AG08395 (cell line): ENCODE measurements at places on chromosomes 1 and 21.

DNA sequence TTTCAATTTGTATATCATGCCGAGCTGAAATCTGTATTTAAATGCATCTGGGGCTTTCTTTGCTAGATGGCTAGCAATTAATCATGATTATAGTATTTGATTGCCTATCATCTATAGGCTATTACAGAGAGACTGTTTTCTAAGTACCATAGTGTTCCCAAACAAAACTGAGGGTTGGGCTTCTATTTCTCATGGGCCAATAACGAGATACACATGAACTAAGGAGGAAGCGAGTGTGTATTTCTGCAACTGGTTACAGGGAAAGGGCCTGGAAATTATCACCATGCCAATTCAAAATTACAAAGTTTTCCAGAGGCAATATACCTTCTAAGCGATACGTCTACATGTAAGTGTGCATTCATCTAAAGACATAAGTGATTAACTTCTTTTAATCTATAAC lies 744.5 kb upstream of the BRINP3 start:
- DNase-seq, result no peak

- DNase-seq, result no peak
Measured at GRCh38 chr1:173414136-173414535, 63.0 kb upstream of the PRDX6 start.

- DNase-seq, result no peak
Measured at GRCh38 chr1:110281363-110282290, 57.5 kb upstream of the RBM15 start.

DNA sequence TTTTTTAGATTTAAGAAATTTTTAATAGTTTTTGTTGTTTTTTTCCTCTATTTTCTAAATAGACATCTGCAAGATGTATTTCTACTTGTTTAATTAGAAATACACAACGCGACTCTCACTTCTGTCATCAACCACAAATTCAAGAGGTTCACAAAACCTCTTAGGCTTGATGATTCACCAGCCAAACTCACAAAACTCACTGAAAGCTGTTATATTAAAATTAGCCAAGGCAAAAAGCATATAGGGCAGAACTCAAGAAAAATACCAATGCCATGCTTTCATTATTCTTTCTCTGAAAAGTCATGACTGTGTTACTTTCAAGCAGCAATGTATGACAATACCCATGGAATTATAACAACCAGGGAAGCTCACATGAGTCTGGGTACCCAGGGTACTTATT lies 487.0 kb upstream of the RGS18 start:
- no peak for DNase-seq

DNA sequence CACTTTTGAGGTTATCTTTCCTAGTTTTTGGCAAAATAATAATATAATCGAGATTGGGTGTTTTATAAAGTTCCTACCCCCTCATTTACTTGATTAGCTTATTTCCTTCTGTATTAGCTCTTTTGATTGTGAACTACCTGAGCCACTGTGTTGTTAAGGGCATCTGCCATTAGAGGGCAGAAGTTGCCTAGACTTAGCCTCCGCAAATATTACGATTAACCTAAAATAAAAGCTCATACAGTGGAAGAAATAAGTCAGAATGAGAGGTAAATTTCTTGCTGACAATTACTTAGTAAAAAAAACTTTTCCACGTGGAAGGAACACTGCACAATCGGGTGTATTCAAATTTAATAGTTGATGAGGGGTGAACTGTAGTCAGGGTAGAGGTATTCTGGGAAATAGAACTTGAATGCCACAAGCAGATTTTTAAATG lies 2.3 kb downstream of the H3-3A start:
- DNase-seq, result peak; percentile 48

DNA sequence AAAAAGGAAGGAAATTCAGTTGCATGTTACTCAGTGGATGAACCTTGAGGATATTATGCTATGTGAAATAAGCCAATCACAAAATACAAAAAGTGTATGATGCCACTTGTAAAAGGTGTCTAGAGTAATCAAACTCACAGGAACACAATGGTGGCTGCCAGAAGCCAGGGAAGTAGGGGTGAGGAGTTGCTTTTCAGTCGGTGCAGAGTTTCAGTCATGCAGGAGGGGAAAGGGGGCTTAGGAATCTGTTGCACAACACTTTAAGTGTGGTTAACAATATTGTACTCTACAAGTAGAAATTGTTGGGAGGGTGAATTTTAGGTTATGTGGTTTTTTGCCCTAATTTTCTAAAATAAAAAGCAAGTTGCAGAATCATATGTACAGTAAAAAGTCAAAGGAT lies 184.2 kb upstream of the RAB4A start:
- DNase-seq, result no peak

- DNase-seq, result no peak
Measured at GRCh38 chr1:107359472-107360241, 218.8 kb downstream of the NTNG1 start.

DNA sequence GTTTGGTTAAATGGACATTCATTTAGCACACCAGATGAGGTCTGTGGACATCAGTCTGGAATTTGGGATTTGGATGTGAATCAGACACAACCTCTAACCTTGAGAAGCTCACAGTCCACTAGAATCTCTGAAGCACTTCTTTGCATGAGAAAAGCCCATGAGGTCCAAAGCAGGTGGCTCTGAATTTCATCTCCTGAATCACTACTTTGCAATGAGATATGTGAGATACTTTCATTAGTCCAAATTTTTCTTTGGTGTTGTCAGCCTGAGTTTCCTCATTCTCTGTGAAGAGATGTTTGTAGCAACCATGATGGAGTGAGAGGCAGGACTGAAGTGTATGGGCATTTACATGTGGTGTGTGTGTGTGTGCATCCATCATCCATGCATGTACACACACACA lies 16.5 kb upstream of the LCE2D start:
- no peak for DNase-seq

DNA sequence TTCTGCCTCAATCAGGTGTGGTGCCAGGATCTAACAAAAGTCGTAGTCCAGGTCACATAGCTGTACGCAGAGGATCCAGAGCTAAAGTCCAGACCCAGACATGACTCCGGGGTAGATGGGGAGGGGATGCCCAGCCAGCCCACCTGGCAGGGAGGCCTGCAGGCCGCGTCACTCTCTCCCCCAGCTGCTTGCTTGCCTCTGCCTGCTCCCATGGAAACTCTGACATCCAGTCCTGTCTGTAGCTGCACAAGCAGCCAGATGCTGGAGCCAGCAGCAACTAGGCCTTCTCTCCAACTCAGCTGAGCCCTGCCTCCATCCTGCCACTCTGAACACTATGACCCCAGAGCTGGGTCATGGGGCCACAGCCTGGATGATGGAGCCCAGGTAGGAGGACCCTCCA lies 8.1 kb downstream of the COL8A2 start:
- no peak for DNase-seq

- no peak for DNase-seq
Measured at GRCh38 chr1:189708674-189709073, 769.0 kb downstream of the BRINP3 start.

DNA sequence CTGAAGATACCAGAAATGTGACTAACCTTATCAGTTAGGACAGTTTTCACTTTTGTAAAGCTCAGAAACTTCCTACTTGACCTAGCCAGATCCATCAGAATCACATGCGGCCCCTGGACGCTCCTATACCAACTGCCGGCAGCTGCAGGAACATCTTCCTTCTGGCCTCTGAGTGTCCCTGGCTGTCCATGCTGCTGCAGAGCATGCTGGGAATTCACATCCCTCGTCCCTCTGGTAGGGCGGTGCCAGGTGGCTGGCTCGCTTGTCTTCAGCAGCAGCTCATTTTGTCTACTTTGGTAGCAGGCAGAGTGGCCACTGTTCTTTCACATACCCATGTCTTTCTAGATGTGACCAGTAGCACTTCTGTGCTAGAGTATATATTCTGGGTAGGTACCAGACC lies 34.4 kb downstream of the HHAT start:
- no peak for DNase-seq

- no peak for DNase-seq
Measured at GRCh38 chr1:51709951-51710350, 93.1 kb downstream of the OSBPL9 start.

GRCh38 chr1:101366513-101367215 lies 129.8 kb downstream of the S1PR1 start:
- peak; percentile 35 for DNase-seq

DNA sequence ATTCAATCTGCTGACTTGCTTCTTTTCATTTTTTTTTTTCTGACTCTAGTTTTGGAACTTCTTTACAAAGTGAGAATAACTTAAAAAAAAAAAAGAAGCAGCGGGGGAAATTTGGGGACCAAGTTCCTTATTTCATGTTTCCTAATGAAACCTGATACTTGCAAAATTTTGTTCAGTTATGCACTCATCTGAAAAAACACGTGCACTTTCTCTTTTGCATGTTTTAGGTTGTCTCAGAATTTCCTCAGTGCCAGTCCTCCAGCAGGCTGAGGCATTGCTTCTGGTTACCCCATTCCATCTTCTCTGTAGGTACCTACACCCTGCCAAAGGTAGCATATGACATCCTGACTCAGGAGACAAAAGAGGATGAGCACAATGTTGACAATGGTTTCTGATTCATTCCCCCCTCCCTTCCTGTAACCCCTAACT lies 299.7 kb downstream of the GRIK1 start:
- no peak for DNase-seq

DNA sequence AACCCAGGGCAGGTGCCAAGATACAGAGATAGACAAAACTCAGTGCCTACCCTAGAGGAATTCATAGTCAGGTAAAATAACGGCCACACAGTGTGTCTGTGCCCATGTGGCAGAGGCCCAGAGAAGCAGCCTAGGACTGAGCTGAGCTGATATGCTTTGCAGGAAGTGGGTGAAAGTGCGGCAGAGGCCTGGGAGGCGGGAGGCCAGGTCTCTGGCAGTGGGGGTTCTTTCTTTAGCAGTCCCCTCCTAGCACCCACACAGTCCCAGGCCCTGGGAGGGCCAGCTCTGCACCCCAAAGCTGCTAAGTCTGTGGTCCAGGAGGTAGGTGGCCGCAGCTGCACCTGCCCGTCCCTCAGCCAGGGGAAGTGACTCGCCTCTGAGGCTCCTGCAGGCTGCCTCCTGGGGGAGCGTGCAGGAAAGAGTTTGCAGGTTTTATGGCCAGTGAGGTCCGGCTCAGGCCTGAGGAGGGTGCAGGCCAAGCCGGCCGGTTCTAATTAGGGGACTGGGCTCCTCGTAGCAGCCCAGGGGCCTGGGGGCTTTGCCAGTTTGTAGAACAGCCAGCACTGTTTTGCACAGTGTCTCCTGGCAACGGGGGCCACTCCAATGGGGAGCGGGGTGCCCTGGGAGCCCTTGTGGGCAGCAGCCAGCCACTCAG lies 107.9 kb downstream of the SPSB1 start:
- no peak for DNase-seq

DNA sequence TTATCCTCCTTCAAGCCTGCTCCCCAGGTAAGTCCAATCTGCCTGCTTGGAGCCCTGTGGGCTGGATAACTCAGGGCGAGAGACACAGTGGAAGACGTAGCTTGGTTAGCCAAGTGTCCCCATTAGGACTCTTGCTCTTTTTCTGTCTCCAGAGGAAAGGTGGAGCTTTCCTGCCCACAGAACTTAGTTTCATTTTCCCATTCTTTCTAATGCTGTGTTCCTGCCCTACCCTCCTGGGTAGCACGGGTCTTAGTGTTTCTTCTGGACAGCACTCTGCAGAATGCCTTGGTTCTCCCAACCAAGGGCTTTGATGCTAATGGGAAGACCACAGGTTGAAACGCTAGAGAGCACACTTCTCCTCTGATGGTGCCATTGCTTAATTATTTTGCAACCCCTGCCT lies 92.5 kb upstream of the LRRC8D start:
- no peak for DNase-seq

- no peak for DNase-seq
Measured at GRCh38 chr1:29924017-29924431, 687.7 kb downstream of the PTPRU start.

GRCh38 chr1:156623946-156624813 lies 5.0 kb downstream of the HAPLN2 start:
- no peak for DNase-seq

- DNase-seq, result no peak
Measured at GRCh38 chr1:204758601-204759000, 73.1 kb upstream of the LRRN2 start.

DNA sequence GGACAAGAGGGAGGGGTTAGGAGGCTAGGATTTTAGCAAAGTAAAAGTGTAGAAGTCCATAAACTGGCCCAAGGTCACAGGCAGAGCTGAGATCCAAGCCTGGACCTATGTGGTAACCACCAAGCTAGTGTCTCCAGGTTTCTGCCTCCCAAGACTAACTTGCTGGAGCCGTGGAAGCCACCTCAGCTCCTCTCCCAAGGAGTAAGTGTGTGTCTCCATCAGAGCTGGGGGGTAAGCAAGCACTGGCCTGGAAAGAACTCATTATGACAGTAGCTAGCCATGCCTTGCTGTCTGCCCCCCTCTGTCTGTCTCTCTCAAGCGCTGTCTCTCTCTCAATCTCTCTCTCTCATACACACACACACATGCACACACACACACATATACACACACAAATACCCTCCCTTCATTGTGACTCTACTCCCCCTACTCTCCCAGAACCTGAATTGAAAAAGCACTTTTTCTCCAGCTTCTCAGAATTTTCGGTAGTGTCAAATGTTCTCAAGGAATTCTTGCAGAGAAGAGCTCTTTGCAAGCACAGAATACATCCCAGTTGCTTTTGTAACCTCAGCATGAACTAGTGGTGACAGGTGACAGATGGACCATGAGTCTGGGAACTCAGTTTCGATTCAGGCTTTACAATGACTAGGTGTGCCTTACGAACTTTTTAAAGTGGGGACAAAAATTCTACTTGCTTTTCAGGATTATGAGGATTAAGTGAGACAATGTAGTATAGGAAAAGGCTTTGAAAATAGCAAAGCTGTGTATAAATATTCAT lies 238.0 kb upstream of the FGGY start:
- DNase-seq, result no peak

DNA sequence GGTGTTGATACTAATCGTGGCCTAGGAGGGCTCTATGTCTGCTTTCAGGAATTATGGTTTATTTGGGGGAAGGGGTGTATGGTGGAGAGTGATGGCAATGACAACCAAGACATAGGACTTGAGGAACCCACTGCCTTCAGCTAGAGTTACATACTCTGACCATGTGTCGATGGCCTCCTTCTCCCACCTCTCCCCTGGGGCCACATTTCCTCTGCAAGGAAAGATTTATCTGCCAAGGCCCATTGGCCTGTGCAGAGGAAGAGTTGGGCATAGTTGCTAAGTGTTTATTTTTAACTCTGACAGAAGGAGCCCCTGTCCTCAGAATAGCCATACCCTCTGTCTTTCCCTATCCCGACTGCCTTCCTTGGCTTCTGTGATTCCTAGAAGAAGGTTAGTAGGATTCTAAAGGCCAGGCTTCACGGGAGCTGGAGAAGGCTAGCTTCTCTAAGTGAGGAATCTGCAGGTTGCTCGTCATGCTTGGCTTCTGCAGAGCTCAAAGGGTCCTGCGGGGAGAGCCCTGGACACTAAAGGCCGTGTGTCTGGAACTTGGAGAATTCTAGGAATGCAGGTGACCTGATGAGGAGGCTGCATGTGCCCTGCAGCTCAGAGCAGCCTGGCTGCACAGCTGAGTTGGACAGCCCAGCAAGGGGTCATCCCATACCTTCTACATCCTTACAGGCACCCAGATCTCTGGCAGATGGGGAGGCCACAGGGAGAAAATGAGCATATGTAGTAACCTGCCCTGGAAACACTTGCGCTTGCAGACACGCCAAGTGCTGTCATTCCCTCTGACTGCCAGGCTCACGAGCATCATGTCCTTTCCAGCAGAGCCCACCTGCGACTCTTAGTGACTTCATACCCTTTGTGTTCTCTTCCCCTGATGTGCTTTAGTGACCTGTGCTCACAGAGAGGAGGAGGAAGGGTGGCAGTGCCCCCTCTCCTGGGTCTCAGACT lies 9.7 kb downstream of the MAPKAPK2 start:
- DNase-seq, result no peak

GRCh38 chr1:58802640-58803399 lies 19.0 kb upstream of the JUN start:
- DNase-seq, result no peak
